ENCODE measurements at places on chromosomes 2 and 18. TPM values are rescaled to one million over a fixed set of nuclear protein-coding genes. Genes with fewer than 3 reads are reported as not detected.

CFAP210 gene
- total RNA-seq = 0.27 TPM

CRYBA2 gene
- 3.0 TPM for total RNA-seq

CYBRD1 gene
- total RNA-seq = 67.9 TPM

DGKD gene
- 21.5 TPM for total RNA-seq

GRCh38 chr2:5976531-5977065 is 284.4 kb downstream of the SOX11 start:
- DNase-seq = no peak

DNA sequence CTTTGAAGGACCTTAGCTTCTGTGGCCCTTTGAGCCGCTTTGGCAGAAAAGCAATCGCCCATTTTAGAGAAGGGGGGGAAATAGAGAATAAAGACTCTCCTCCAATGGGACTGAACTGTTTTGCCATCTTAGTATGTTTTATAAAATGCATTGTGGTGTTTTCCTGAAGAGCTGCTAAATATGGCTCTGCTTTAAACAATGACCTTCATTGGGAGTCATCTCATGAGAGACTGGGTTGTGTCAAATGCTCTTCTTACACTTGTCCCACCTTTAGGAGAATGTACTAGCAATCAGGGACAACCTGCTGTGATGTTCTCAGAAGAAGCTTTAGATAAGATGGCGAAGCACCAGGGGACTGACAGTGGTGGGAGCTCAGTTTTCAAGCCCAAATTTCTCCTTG is 418.9 kb upstream of the POU3F3 start:
- DNase-seq = no peak

DNA sequence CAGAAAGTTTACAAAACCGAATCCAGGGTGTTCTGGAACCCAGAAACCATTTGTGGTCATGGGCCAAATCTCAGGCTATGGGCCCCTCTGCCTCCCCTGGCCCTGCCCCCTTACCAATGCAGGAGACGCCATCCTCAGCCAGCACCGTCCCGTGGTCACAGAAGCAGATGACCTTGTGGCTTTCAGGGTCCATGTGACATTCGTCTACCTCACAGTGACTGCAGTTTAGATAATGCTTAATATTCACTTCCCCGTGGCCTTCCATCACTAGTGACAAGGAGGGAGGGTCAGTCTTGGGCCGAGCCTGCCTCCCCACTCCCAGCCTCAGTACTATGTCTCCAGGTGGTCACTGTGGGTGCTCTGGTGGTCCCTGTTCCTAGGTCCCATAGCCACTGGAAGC is 111.6 kb downstream of the CLIP4 start:
- DNase-seq = no peak

DNA sequence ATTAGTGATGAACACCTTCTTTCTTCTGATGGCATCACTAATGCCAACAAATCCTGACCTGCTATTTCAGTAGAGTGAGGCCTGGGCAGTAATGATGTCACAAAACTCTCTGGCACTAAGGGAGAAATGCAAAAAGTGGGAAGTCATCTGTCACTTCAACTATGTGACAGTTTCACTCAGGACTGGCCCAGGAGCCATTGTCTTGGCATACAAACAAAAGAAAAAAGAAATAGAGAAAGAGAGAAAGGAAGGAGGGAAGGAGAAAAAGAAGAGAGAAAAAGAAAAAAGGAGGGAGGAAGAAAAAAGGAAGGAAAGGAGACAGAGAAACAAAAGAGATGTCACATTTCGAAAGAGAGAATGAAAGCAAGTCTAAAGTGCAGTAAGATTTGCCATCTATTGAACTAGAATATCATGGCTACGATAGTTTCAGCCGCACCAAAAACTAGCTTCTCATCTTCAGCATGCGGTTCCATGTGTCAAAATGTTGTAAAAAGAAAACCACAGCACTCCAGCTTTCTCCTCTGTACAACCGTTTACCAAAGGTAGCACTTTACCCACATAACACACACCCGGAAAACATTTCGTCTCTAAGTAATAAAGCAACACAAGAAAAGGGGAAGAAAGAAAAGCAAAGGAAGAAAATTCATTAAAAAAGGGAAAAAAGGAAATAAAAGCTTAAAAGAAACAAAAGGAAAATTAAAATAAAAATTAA is 50.1 kb downstream of the CD226 start:
- DNase-seq = no peak

- DNase-seq = no peak
Measured at GRCh38 chr18:26963292-26963691, 97.8 kb upstream of the AQP4 start.

GRCh38 chr18:35410561-35410960 is 33.4 kb upstream of the ZNF396 start:
- DNase-seq = no peak

GRCh38 chr2:81576713-81577112 is 1272.2 kb upstream of the LRRTM1 start:
- no peak for DNase-seq

All from prostate gland (tissue), 2 donors.